KBM-7 (cell line): ENCODE measurements at places on chromosomes 4 and X.

- peak; percentile 15 for DNase-seq
Observed at GRCh38 chrX:44876086-44876485, 3.1 kb downstream of the KDM6A start.

DNA sequence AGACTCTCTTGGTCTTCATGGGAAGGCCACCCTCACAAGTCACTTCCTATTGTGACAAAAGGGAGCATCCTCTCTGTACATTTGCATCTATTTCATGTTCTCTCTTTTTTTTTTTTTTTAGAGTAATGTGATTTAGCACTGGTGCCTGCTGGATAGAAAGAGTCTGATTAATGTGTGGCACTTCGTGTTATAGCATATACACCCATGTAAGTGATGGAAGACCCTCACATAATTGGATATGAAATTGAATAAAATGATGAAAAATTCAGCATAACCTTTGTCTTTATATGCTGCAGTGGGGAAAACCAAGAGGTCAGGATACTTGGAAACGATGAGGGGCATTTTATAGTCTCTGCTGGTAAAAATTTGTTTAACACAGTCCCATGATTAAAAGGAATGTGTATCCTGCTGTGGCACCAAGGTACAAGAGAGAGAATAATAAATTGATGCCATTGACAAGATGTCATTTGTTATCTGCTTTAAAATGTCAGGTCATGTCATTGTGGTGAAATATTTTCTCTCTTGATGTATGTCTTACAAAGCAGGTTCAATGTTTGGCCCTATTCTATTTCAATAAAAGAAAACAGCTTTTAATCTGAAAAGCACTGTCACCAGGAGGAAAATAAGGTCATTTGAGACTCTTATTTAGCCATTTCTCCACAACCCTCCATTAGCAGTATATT lies 1115.4 kb downstream of the STPG2 start:
- DNase-seq = no peak

DNA sequence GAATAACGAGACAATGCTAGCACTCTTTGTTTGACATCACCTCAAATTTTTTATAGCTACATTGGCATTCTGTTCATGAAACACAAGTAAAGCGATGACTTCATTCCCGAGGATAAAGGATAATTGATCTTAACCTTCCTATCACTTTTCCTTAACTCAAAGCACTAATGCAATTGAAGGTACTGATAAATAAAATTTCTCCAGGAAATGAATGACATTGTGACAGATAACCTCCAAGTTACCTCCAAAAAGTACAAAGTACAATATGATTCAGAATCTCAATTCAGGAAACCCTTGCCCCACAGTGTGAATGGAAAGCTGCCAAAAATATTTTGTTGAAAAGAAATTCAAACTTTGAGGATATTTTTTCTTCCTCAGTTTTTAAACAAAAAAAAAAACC lies 1.8 kb downstream of the PRSS12 start:
- no peak for DNase-seq

DNA sequence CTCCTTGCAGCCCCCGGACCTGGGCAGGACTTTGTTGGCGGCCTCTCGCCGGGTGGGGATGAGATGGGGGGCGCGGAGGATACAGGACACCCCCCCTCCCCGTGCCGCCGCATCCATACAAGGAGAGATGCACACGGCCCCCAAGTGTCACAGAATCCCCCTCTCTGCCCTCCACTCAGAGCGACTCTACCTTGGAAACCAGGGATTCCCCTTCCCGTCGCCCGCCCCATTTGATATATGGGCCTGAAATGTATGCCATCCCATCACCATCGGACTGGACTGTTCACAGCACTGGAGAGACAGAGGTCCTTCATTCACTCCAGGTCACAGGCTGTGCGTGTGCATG lies 426 bp downstream of the PORCN start:
- no peak for DNase-seq

- DNase-seq = no peak
Observed at GRCh38 chr4:137685357-137685756, 153.1 kb upstream of the PCDH18 start.

DNA sequence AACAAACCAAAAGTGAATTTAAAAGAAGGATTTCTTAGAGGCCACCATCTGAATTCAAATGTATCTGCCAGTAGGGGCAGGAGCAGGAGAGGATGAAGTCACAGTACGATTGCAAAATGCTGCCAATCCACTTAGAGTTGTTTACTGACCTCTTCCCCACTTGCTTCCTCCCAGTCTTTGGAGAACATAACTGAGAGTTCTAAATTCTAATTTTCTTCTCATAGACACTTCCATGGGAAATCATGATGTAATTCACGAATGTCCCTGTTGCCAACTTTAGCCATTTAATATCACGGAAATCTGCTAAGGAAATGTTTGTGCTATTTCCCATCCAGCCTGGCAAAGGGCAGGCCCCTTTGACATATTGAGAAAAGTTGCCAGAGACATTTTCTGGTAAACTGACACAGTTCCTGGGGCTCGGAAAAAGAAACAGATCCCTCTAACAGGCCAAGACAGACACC lies 33.6 kb upstream of the NOCT start:
- DNase-seq = peak; percentile 26

DNA sequence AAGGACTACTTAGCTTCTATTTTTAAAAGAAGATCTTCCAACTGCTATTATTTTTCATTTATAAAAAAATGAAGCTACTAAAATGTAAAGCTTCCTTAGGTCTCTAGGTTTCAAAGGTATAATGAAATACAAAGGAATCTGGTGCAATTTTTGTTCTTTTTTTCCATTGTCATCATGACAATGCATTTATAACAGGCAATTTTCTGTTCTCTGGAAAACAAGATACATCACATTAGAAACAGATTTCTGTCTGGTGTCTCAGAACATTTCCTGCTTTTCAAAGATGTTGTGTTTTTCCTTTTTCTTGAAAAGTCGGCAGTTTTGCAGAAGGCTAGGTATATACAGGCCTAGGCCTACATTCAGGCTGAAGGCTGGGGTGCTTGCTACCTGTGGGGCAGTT lies 63.6 kb upstream of the ATP8A1 start:
- DNase-seq = no peak

DNA sequence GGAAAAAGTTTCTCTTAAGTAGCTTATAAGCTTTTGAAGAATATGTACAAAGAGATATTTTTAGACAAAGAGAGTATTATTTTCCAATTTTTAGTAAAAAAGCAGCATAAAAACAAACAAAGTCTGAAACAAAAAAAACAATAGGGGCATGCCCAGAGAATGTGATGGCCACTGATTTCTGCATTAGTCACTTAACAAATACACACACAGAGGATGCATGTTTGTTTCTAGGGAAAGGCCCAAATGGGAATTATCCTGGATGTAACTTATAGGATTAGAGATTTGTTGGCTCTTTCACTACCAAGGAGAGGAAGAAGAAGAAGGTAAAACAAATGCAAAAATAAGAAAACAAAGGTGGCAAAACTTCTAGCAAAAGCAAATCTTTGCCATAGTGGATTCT lies 95.9 kb upstream of the SCOC start:
- no peak for DNase-seq

- DNase-seq = peak; percentile 57
Observed at GRCh38 chrX:130393451-130394074, 8.1 kb upstream of the GPR119 start.

DNA sequence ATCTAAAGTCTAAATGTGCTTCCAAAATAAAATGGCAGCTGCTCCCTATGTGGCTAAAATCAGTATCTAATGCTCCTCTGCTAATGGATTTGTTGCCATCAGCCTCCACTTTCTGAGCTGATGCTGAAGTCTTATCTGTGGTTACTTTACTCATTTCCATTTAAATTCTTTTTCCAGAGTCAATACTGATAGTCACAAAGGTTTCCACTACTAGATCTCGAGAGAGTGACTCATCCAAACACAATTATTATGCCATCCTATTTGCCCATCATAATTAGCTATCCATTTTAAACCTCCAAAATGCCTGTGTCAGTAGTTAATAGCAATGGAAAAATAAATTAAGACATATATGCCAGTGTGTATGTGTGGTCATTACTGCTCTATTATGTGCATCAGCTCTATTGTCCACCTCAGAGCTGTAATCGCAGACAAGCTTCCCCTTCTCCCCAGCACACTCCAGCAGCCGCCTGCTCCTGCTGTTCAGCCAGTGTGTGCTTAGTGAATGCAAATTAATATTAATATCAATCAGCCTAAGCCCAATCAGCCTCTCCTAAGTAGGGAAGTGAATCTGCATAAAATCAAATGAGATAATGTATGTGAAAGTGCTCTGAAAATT lies 199.8 kb upstream of the ZIC3 start:
- no peak for DNase-seq

DNA sequence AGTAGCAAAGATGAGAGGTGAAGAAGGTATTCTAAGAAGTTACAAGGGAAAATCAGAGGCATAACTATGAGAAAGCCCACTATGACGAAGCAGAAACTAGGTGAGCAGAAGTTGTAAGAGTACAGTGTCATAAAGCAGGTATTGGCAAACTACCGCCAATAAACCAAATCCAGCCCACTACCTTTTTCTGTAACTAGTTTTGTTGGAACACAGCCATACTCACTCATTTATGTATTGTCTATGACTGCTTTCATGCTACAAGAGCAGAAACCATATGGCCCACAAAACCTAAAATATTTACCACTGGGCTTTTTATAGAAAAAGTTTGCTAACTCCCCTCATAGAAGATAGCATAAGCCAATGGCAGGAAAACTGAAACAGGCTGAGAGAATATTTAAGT lies 31.8 kb upstream of the ZCCHC13 start:
- DNase-seq = no peak

DNA sequence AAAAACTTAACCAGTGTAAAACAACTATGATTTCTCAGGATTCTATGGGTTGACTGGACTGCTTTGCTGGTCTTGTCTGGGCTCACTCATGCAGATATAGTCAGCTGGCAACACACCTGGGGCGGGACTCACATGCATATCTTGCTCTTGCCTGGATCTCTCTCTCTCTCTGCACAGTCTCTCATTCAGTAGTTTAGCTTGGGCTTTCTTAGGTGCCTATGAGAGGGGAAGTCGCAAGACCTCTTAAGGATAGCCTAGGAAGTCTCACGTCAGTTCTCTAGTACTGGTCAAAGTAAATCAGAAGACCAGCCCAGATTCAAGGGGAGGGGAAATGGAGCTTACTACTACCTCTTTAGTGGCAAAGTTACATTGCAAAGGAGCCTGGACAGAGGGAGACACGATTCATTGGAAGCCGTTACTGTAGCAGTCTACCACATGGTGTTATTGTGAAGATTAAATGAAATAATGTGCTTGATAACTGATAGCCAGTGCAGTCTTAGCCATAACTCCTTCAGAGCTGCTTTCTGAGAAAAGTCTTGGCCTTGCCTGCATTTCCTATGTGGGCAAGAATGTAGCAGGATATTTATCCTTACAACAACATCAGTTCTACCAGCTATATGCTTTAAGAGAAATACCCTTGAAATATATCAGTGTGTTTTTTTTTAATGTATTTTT lies 2.1 kb downstream of the COPS4 start:
- no peak for DNase-seq

GRCh38 chrX:80765220-80765625 lies 44.5 kb downstream of the BRWD3 start:
- DNase-seq = no peak

DNA sequence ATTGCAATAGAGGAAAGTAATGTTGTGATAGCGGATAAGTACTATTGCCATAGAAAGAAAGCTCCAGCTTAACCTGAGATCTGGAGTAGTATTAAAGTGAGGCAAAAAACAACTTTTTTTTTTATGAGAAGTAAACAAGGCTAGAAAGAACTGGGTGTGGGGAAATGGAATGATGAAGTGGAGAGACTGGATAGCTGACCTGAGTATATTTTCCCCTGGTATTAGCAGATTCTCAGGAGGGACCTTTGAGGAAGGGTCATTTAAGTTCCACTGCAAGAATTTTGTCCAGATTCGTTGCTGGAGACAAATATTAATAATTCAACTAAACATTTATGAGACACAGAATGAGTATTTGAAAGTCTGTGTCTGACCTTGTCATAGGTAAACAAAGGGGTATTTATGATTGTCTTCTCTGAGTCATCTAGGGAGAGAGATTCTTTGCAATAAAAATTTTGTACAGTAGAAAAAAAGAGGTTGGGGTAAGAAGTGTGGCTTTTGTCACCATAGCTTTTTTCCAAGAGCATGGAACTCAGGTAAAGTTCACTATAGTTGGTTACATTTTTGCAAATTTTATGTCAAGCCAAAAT lies 2095.9 kb downstream of the ARAP2 start:
- DNase-seq = no peak

GRCh38 chr4:45147866-45148265 lies 421.5 kb upstream of the GNPDA2 start:
- DNase-seq = no peak

DNA sequence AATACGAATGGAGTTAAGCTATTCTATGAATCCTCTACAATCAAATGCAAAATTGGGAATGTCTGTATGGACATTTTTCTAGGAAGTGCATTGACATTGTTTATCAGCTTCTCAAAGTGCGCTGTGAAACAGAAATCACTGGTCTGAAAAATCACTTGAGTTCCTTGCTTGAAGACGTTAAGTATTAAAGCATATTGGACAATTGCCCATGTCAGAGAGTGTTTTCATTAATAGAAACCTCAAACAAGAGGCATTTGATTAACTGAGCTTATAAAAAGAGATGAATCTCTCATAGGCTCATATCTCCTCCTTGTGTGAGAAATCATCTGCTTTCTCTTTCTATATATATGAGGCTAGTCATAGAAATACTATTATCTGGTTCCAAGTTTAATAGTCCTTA lies 692.1 kb upstream of the POU3F4 start:
- DNase-seq = no peak

DNA sequence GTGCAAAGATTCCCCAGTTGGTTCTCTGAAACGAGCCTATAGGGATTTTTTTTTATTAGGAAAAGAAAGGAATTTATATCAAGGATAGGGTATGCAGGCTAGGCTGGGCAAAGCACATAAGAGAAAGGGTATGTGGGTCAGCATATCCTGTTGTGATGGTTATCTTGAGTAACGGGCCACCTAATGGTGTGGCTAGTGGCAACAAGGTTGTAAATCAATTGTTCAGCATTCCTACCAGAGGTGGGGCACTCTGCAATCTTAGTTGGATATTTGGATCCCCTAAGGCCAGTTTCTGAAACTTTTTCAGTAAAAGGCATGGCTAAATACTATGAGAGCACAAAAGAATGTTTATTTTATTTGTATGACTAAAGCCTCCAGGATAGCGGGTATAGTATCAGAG lies 42.7 kb downstream of the DCAF12L1 start:
- no peak for DNase-seq

GRCh38 chr4:25927361-25928195 lies 13.6 kb downstream of the SMIM20 start:
- no peak for DNase-seq
